CD4-positive, alpha-beta T cell treated with Interleukin-10 for 1 hour (primary cell): ENCODE measurements at places on chromosomes 7 and 10.

DNA sequence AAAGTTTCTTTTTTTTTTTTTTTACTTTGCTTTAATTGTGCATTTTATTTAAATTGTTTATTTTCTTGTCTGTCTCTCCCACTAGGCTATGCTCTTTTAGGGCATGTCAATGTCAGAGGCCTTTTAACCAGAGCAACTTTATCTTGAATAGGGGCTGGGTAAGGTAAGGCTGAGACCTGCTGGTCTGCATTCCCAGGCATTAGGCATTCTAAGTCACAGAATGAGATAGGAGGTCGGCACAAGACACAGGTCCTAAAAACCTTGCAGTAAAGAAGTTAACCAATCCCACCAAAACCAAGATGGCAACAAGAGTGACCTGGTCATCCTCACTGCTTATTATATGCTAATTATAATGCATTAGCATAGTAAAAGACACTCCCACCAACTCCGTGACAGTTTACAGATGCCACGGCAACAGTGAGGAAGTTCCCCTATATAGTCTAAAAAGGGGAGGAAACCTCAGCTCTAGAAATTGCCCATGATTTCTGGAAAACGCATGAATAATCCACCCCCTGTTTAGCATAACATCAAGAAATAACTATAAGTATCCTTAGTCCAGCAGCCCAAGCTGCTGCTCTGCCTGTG is 47.0 kb upstream of the FRMD4A start:
- no peak for DNase-seq

DNA sequence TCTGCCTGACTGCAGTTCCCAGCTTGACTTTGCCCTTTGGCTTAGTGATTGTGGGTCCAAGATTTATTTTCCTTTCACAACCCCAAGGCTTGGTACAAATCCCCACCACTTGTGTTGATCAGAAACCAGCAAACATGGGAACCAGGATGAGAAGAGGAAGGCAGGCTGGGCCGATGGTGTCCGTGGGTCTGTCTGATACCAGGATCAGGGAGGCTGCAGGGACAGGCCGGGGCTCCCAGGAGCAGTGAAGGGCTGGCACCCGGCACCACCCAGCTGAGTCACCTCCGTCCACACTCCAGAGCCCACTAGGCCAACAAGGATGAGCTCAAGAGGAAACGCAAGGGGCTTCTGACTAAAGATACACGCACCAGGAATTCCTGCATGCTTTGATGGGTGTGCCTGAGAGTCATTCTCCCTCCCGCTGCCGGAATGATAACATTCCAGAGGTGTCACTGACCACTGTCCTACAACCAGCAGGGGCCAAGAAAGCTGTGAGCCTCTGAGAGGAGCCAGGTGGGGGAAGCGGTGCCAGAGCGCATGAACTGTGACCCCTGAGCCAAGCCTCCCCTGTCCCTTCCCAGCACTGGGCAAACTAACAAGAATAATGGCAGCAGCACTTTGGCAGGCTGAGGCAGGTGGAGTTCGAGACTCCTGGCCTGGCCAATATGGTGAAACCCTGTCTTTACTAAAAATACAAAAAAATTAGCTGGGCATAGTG is 29.2 kb upstream of the PROSER2 start:
- no peak for DNase-seq

DNA sequence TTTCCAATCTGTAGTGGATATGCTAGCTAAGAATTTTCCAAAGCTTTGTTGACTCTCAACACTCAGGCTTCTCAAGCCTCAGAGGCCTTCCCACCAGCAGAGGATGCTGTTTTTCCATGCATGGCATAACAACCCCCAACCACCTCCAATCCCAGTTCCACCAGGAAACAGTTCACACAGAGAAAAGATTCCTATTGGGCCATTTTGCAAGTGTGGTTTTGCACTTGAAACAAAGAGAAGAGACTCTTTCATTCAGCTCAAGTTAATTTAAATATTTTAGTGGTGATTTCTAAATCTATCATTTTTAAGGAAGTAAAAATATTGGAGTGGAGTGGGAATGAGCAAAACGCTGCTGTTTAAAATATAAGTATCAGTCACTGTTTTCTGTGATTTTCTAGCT is 105.6 kb upstream of the COL1A2 start:
- DNase-seq: no peak

DNA sequence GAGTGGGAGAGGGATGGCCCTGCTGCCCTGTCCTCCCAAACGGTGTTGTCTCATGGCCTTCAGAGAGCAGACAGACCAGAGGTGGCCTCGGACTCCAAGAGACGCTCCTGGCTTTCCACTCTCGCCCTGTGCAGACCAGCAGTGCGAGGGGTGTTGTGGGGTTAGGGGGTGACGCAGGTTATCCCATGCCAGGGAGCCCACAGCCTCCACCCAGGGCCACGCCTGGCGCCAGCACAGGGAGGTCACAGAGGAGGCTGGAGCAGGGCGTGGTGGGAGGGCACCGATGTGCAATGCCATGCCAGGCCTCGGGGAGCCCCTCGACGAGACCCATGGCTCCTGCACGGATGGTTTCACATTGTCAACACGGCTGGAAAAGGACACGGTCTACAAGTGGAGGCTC is 52.1 kb downstream of the INPP5A start:
- no peak for DNase-seq

DNA sequence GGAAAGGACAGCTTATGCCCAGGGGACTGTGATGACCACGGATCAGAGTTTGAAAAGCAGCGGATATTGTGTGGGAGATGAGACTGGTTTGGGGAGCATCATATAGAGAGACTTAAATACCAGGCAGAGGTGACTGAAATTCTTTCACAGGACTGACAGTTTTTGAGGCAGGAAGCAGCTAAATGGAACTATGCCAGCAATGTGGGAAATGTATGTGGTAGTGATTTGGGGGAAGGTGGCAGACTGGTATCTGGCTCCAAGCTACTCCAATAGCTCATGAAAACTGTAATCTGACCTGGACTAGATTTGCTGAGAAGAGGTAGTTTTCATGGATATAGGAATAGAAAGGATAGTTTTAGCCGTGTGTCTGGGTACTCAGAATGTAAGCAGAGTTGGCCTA is 592.6 kb downstream of the REEP3 start:
- DNase-seq: no peak

DNA sequence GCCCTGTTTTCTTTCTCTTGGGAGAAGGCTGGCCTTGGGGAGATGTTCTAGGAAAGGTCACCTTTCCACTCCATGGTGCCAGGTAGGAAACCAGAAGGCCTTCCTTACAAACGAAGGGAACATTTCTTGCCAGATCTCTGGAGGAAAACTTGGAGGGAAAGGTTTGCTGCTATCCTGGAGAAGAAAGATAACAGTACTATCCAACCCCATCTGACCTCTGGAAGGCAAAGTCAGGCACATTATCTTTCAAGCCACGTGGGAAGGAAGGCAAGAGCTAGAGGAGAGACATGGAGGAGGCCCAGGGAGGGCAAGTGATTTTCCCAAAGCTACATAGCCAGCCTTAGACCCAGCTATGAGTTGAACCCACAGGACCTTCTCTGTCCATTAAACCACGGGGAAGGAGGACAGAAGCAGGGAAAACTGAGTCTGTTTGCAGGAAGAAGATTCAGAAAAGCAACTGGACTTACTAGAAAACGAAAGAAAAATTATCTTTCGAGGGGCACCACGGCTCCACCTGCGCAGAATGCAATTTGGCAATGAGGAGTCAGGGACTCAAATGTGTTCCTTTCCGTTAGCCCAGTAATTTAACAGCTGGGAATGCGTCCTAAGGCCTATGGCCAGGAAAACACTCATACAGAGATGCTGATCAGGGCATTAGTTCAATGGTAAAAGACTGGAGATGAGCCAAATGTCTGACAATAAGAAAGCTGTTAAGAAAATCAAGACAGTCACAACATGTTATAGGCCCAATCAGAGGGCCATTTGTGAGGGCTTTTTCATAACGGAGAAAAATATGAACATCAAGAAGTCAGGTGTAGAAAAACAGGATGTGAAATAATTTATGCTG is 32.0 kb upstream of the PSAP start:
- no peak for DNase-seq
